ENCODE measurements at places on chromosomes 3 and 15.

DNA sequence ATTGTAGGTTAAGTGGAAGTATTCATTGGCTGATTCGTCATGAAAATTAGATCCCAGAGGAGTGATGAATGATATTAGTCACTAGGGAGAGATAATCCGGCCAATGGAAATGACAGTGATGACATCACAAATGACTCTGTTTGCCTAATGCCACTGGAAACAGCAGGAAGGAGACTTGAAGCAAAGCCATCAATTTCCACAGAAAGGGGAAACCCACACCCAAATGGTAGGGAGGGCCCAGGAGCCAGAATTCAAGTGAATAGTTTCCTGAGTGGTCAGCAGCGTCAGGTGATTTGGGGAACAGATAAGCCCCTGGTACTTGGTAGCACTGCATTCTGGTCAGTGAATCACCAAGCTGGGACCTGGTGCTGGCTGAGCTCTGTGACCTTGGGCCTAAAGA, 3.3 kb upstream of the ADAMTS9 start:
- H3K36me3 ChIP-seq = no peaks in the 10 kb centered on the region
- H3K4me1 ChIP-seq = peaks cover 24% of the 10 kb centered on the region
- H3K4me3 ChIP-seq = no peak overlapping the region
- no peak overlapping the region for H3K27ac ChIP-seq
- H3K27me3 ChIP-seq = peaks cover 14% of the 10 kb centered on the region
- no peak for DNase-seq

DNA sequence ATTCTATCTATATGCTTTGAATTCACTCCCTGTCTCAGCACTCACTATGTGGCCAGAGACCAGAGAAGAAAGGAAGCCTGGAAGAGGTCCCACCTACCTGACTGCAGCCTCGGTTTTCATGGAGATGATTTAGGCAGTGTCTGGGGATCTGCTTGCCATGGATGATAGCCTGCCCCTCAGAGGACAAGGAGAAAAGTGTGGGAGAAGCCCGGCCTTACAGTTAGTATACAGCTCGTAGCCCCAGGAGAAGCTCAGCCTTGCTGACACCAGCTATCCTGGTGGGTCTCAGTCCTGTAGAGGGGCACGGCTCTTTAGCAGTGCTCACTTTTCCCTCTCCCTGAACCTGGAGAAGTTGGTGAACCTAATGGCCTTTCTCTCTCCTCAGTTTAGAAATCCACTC, 25.9 kb upstream of the RTP4 start:
- no peak for DNase-seq
- no peaks in the 10 kb centered on the region for H3K36me3 ChIP-seq
- peaks cover 8% of the 10 kb centered on the region for H3K27me3 ChIP-seq
- no peaks in the 10 kb centered on the region for H3K4me1 ChIP-seq

- no peak for DNase-seq
- H3K4me3 ChIP-seq = no peak overlapping the region
- H3K27me3 ChIP-seq = no peaks in the 10 kb centered on the region
- H3K4me1 ChIP-seq = peaks cover 56% of the 10 kb centered on the region
- H3K27ac ChIP-seq = no peak overlapping the region
Measured at GRCh38 chr15:85408270-85408746, 27.9 kb downstream of the AKAP13 start.

- no peak overlapping the region for H3K4me3 ChIP-seq
- peak overlapping the region; percentile 28 for H3K27ac ChIP-seq
- peaks cover 20% of the 10 kb centered on the region for H3K36me3 ChIP-seq
- H3K27me3 ChIP-seq = no peaks in the 10 kb centered on the region
Measured at GRCh38 chr15:68775671-68776476, 44.8 kb downstream of the ANP32A start.

All from suprapubic skin (tissue), 4 donors.